ENCODE measurements at places on chromosomes 11 and 22.

DNA sequence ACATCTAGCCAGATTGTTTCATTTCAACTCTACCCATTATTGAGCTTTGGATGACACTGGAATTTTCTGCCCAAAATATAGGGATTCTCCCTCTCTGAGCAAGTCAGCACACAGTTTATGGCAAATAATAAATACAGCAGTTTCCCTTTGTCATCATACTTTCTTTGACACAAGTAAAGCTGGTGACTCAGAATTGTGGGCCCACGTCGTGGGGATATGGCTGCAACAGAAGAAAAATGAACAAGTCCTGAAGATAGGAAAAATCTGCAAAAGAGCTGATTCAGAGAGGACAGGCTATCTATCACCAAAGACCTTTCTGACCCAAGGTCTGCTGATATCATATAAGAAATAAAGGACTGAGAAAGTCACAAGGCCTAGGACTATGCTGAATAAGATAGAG, 236.3 kb upstream of the ZC3H12C start:
- DNase-seq: no peak

- no peak for DNase-seq
These were observed 9.7 kb downstream of the GAL3ST1 start for GRCh38 chr22:30564761-30565119.

GRCh38 chr11:304915-305843, 2.4 kb upstream of the IFITM2 start:
- peak; percentile 94 for DNase-seq

DNA sequence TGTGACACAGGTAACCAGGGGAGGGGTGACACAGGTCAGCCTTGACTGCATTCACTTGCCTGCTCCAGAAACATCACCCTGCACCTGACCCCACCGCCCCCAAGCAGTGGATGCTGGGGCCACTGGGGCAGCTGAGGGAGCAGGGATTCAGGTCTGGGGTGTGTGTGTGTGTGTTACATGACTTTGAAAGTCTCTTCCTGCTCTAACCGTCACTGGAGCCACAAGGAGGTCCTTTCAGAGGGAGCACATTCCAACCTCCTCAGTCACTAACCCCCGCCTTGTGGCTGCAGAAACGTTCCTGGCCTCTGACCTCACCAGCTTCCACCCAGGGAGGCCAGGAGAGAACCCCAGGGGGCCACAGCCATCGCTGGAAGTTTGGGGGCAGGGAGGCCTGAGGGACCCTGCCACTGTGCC, 2.9 kb upstream of the FOSL1 start:
- no peak for DNase-seq

DNA sequence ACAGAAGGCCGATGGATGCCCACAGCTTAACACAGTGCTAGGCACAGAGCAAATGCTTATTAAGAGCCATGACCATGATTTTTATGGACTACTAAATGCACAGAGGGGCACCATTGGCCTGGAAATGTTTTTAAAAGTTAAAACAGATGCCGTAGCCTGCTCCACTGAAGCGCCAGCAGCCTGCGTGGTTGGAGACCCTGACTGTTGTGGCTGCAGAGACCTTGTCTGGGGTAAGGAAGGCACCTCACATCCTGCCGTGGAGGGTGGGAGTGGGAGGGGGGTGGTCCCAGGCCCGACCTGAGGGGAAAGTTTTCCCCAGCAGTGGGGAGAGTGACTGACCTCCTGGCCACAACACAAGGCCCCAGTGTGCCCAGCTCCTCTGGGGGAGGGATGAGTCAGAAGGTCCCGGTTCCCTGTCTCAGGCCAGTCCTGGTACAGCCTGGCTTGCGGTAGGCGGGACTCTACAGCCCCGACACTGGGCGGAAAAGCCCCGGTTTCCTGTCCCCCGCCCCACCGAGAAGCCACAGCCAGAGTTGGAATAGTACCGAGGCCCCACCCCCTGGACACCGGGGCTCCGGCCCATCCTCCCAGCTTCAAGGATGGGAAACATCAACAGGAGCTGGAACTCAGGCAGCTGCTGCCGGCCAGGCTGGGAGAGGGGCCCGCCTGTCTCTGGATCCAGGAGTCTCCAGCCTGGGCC, 7.0 kb downstream of the CHST1 start:
- DNase-seq: no peak

GRCh38 chr22:19875061-19875530, 20.4 kb upstream of the GNB1L start:
- DNase-seq: no peak

DNA sequence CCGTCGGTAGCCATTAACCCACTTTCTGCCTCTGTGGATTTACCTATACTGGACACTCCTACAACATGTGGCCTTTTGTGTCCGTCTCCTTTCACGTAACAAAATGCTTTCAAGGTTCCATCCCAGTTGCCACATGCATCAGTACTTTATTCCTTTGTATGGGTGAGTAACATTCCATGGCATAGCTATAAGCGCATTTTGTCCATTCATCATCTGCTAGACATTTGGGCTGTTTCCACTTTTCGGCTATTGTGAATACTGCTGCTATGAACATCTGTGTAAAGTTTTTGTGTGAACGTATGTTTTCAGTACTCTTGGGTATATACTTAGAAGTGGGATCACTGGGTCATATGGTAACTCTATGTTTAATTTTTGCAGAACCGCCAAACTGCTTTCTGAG, 257.2 kb downstream of the ST3GAL4 start:
- no peak for DNase-seq

GRCh38 chr11:134024420-134025081, 44.3 kb upstream of the JAM3 start:
- DNase-seq: no peak
